ENCODE measurements at places on chromosomes 13 and 19.
A peak's percentile ranks its signal among the peaks of the same experiment; 100 is the strongest.

DNA sequence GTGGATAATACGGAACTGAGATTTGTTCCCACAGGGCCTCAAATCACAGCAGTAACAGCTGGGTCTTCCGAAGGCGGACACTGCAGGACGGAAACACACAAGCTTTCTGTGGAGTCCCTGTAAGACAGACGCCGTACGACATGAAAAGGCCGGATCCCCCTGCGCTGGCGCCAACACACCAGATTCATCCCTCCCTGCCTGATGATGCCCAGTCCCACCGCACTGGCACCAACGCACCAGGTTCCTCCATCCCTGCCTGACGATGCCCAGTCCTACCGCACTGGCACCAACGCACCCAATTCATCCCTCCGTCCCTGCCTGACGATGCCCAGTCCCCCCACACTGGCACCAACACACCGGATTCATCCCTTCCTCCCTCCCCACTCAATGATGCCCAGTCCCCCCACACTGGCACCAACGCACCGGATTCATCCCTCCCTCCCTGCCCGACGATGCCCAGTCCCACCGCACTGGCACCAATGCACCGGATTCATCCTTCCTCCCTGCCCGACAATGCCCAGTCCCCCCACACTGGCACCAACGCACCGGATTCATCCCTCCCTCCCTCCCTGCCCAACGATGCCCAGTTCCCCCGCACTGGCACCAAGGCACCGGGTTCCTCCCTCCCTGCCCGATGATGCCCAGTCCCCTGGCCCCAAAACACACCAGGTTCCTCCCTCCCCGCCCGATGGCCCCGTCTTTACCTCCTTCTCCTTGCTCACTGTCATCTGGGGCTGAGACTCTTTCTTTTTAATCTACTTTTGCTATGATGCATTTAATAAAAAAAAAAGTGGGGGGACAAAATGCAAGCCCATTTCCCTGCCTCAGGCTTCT, 55.1 kb downstream of the RASA3 start:
- DNase-seq = no peak

DNA sequence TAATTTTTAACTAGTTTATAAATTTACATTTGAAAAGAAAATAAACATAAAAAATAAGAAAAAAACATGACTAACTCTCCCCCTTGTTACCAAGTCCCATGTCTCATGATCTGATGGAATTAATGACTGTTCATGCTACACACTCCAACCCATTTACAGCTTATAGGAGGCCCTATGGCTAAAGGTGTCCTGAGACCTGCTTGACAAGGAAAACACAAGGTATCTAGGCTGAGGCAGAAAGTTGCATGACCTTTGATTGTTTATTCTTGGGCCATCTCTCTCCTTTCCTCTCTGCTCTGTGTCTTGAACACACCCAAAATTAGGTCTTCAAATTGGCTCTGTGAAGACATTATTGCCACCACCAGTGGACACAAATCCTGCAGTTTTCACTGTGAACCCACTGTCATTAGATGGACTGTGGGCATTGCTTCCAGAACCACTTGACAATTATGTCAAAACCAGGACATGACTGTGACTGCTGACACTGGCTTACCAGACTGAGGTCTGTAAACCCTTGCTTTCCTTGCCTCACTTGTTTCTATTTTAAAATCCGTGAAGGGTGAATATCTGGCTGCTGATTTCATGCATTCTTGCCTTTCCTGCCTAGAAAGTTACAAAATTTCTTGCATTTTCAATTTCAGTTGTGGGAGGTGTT, 386.5 kb upstream of the SPRY2 start:
- DNase-seq = no peak

- peak; percentile 46 for DNase-seq
Observed at GRCh38 chr13:74005320-74006157, 128.7 kb downstream of the KLF12 start.

- DNase-seq = no peak
Observed at GRCh38 chr13:46621792-46622629, 69.0 kb downstream of the LRCH1 start.

DNA sequence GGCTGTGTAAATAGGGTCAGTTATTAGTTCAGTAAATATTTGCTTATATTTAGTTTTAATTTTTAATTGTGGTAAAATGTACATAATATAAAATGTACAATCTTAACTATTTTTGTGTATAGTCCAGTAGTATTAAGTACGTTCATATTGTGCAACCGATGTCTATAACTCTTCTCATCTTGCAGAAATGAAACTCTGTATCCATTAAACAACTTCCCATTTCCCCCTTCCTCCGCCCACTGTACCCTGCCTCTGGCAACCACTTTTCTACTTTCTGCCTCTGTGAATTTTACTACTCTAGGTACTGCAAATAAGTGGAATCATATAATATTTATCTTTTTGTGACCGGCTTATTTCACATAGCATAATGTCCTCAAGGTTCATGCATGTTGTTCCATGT, 24.4 kb downstream of the UBAC2 start:
- no peak for DNase-seq

- DNase-seq = no peak
Observed at GRCh38 chr13:77878190-77878589, 40.4 kb downstream of the EDNRB start.

- DNase-seq = no peak
Observed at GRCh38 chr19:53034948-53035675, 9.4 kb upstream of the ERVV-2 start.

DNA sequence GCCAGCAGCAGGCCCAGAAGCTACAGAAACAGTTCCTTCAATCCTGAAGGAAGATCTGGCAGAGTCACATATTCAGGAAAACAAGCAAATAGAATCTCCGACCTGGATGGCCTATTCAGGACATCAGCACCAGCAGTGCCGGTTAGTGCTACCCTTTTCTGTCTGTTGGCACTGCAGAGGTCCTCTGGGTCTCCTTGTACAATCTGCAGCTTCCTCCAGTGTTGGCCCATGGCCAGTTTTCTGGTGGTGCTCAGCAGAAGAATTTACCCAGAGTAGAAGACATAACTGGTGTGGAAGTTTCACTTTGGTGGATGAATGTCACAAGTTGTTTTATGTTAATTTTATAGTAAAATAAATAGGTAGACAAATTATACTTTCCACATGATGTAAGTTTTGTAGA, 498.1 kb downstream of the COG6 start:
- DNase-seq = no peak

GRCh38 chr19:7478173-7478842, 10.5 kb downstream of the PEX11G start:
- DNase-seq = no peak

DNA sequence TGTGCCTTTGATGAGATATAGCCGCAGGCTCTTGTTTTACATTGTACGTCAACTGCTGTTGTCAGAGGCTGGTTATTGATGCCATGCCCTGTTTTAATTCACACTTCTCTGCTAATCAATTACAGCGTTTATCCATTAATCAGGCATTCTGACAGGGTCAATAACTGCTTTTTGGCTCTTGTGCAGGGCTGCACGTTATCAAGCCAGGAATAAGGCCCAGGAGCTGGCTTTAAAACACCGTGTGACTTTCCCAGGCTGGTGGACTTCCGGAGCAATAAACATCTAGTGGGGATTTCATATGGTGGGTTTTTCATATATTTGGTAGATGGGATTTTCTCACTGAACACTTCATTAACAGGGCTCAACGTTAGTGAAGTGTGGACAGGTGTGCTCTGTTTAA, 221.7 kb downstream of the TM9SF2 start:
- no peak for DNase-seq

GRCh38 chr19:3497757-3498520, 2.5 kb downstream of the DOHH start:
- no peak for DNase-seq

DNA sequence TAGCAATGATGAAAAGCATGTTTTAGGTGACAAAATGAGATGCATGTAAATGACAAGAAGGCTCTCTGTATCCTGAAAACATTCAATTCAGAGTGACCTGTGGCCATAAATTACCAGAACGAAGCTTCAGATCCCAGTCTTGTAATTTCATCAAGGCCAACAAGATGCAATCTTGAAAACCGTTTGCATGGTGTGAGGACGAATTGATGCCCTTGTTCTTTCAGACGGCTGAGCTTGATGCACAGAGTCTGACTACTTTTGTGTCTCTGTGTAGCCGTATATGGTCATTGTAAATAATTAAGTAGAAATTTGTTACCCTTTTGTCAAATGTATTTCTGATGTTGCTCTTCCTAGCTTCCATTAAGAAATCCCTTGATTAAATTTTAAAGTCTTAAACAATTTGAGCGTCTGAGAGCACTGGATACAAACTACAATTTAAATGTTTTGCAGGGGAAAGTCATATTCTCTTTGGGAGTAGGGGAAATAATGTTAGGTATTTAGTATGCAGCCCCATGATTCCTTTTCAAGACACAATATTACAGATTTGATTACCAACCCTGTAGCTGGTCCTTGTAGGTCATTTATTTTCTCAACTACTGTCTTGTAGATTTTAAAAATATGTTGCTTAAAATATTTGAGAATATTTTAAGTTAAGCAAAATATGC, 125.8 kb upstream of the PCDH9 start:
- DNase-seq = no peak

DNA sequence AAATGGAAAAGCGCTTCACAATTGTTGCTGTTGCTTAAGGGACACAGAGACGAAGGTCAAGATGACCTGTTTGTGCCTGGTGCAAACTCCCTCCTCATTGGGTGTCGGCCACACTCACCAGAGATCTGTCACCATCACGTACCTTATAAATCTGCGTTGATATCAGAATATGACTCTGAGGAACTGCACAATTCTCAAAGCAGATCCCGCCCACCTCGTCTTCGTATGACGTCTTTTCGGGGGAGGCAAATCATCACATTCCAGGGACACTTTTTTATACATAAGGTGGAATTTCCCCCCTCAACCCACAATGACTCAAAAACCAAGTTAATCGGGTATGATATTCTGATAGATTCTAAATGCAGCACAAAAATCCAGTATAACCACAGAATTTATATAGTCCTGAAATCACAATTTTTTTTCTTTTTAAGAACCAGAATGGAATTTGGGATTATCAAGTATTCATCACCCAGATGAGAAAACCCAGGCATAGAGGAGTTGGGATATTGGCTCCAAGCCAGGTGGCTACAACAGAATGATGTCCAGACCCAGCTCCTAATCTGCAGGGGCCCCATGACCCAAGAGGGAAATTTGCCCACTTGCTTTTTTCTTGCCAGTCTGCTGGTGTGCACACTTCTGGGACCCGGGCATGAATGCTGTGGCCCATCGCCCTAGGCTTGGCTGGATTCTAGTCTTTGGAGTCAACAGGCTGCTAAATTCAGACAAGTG, 50.6 kb upstream of the MTIF3 start:
- no peak for DNase-seq

DNA sequence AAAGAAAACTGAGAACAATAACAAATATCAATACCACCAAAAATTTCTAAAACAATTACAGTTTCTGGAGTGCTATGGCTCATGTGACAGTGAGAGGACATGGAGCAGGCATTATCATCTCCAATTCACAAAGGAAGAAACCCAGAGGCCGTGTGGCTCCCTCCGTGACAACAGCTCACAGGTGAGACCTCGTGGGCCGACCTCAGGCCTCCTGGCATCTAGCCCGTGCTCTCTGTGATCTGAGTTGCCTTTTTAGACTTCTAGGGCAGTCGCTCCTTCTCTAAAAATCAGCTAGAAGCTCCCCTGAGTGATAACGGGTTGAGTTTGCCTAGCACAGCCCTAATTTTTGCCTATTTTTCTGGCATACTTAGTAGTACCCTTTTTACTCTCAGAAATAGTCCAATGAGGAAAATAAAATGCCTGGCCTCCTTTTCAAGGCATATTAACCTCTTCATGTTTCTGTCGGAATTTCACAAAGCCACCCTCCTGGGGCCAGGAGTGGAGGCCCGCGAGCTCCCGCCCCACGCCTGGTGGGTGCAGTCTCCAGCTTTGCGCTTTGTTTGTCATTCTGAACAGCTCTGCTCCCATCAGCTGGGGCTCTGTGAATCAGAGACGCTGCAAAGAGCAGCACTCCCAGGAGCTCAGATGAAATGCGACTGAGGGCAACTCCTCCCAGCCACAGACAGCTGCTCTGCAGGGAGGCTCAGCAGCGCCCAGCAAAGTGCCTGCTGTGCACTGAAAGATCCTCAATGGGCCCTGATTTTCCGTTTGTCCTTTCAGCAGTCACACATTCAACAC, 292.5 kb downstream of the UQCRFS1 start:
- DNase-seq = no peak

DNA sequence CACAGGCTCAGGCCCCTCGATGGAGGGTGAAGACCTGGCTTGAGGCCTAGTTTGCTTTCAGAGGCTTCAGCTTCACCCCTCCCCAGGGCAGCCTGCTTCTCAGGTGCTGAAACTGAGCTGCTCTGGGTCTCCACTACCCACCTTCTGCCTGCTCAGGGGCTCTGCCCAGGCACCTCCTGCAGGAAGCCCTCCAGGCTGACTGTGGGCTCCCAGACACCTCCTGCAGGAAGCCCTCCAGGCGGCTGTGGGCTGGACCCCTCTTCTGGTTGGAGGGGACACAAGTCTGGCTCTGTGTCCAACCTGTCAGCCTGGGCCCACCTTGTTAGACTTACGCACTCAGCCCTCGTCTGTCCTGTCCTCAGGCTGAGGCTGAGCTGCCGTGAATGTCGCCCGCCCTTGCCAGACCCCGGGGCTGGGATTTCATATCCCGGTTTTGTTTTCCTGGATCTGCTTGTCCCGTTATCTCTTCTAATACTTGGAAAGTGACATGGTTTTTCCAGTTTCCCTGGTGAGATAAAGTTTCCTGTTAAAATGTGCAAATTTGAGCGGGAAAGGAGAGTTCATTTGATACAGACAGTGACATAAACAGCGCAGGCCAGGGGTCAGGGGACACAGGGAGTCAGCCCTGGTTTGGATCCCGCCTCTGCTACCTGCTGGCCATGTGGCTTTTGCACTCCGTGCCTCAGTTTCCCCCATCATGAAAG, 20.8 kb upstream of the MISP start:
- DNase-seq = no peak

GRCh38 chr13:78306519-78307206, 296.7 kb downstream of the POU4F1 start:
- no peak for DNase-seq

DNA sequence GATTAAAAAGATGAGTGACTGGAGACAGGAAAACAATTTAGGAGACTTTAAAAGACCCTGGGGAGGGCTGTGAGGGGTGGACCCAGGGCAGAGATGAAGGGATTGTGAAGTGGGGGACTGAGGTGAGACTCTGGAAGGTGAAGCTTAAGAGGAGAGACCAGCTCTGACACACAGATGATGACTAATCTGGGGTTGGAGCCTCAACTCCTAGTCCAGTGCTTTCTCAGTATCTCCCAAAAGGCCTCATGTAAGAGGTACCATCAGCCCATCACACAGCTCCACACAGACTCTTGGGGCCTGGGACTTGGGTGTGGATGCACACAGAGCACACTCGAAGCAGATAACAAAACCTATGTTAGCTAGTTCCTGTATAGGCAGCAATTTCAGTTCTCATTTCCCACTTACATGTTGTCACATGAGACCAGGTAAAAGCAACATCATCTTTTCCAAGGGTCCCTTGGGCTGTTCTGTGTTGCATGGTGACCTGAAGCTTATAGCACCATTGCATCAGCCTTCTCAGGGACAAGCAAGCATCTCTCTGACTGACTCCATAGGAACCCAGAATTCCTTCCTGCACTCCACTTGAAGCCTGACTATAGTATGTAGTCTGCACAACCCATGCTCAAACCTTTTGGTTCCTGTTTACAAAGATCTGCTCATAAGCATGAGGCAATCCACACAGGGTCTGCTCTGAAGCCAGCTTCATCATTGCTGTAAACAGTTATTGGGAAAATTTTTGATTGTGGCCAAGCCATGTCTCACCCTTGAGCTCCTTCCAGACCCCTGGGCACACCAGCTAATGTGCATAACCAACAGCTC, 88.6 kb upstream of the MYCBP2 start:
- DNase-seq = no peak
